ENCODE measurements at places on chromosomes 6 and 20. TPM values are rescaled to one million over a fixed set of nuclear protein-coding genes. Genes with fewer than 3 reads are reported as not detected.

DNA sequence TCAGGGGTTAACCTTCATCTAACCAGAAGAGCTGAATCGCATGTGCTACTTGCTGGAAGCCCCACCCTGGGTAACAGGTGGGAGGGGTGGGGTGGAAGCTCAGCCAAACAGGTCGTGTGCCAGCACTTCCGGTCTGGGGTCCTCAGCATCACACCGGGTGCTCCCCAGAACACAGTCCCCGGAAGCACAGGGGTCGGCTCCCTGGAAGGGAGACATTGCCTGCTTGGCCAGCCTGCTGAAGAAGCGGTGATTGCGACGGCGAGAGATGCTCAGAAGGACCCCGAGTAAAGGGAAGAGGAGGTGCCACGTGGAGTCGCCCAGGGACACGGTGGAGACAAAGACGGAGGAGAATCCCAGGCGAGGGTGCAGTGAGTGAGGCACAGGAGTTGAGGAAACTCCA, 36.5 kb downstream of the MYT1 start:
- H3K4me3 ChIP-seq: no peak overlapping the region
- no peak overlapping the region for H3K27ac ChIP-seq
- H3K36me3 ChIP-seq: no peaks in the 10 kb centered on the region
- peaks cover 6% of the 10 kb centered on the region for H3K4me1 ChIP-seq

DNA sequence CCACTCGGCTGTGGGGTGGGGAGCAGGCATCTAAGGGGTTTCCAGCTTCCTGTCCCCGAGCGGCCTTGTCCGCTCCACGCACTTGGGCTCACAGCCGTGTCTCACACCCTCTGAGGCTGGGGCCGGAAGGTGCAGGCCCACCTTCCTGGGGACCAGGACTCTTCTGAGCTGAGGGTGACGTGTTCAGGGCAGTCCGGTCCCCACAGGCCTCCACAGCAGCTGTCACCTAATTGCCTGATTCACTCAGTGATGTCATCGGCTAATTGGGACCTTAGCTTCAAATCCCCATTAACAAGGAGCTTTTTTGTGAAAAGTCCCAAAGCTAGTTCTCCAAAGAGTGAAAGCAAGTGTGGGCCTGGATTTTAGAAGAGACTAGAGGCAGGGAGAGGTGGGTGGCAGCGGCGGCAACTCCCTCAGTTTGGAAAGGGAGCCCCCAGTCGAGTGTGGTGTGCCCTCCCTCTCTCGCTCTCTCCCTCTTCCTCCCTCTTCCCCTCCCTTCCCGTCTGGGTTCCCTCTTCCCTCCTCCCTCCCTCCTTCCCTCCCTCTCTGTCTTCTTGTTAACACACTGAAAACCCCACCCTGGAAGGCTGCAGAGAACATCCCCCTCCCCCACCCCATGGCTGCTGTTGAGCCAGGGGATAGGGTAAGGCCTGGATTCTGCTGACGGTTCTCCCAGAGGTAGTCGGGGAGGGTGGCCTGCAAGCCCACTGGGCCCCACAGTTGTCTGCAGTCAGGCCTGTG, 39.0 kb downstream of the MYT1 start:
- H3K4me1 ChIP-seq: no peaks in the 10 kb centered on the region
- DNase-seq: no peak
- peaks cover 10% of the 10 kb centered on the region for H3K27me3 ChIP-seq
- no peaks in the 10 kb centered on the region for H3K36me3 ChIP-seq
- no peak overlapping the region for H3K27ac ChIP-seq

DNA sequence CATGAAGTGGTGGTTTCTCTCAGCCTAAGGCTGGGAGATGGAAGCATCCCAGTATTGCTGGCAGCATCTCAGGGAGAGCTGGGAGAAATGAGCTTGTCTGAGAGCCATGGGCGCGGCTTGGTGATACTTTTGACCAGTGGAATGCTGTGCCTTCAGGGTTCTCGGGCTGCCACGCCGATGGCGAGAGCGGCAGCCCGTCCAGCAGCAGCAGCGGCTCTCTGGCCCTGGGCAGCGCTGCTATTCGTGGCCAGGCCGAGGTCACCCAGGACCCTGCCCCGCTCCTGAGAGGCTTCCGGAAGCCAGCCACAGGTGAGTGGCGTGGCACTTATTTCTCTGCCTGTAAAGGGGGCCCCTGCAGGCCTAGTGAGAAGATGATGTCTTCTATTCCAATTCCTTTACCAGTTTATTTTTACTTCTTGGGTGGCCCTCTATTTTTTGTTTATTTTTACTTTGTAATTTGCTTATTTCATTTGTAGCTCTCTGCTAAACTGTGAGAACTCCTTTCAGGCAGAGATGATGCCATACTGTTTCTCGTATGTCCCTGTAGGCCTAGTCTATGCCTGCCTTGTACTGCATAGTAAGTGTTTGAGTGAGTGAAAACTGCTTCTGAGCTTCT, 71.7 kb downstream of the ASXL1 start:
- no peak for DNase-seq
- H3K4me1 ChIP-seq: no peaks in the 10 kb centered on the region
- H3K27me3 ChIP-seq: no peaks in the 10 kb centered on the region
- no peak overlapping the region for H3K4me3 ChIP-seq

- H3K36me3 ChIP-seq: no peaks in the 10 kb centered on the region
- peaks cover 3% of the 10 kb centered on the region for H3K27me3 ChIP-seq
- no peak for DNase-seq
- H3K4me1 ChIP-seq: peaks cover 3% of the 10 kb centered on the region
Measured at GRCh38 chr20:15645816-15646215, 927.4 kb downstream of the KIF16B start.

GRCh38 chr20:47711046-47711752, 74.1 kb downstream of the SULF2 start:
- peaks cover 9% of the 10 kb centered on the region for H3K36me3 ChIP-seq
- no peak for DNase-seq
- no peak overlapping the region for H3K4me3 ChIP-seq
- no peaks in the 10 kb centered on the region for H3K27me3 ChIP-seq
- peaks cover 5% of the 10 kb centered on the region for H3K4me1 ChIP-seq
- H3K27ac ChIP-seq: no peak overlapping the region

Gene RAET1E
- total RNA-seq: not detected

Gene PRRT1
- total RNA-seq: 3.3 TPM

Gene FAM83C
- total RNA-seq: not detected

Gene ABCC10
- total RNA-seq: 68.5 TPM

Gene FAM209A
- total RNA-seq: 0.69 TPM

Gene MDN1
- total RNA-seq: 44.1 TPM

Measured in progenitor cell of endocrine pancreas (in vitro differentiated cells).